ENCODE measurements at places on chromosomes 16 and 17.
A peak's percentile ranks its signal among the peaks of the same experiment; 100 is the strongest.

DNA sequence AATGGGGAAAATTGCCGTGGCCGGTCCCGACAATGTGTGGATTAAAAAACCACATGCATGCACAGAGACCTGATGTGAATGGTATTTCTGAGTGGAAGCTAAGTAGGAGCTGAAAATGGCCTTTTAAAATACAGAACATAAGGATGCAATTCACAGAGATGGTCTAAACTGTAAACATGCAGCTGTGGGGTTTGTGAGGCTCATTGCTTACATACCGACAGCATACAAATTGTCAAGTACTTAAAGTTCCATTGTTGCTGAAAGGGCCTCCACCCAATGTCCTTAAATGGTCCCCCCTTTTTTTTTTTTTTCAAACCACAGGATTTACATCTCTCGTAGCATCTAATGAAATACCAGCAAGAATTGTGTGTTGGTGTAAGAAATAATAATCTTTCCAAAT lies 523.2 kb downstream of the MAF start:
- DNase-seq: no peak

GRCh38 chr17:59846394-59847165 lies 46.2 kb downstream of the TUBD1 start:
- peak; percentile 60 for DNase-seq

DNA sequence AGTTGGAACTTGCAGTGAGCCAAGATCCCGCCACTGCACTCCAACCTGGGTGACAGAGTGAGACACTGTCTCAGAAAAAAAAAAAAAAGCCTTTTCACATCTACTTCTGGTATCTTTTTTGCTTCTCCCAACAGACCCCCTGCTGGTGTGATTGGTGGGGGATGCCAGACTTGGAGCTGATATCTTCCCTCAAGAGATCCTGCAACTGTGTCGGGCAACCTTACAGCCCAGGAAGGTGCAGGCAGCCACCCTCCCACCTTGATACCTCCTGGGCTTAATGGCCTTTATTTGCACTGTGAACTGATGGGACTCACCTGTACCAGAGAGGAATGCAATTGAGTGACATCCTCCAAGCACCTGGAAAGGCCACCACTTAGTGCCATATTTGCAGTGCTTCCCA lies 142.3 kb downstream of the RGS9 start:
- DNase-seq: no peak

- DNase-seq: no peak
Observed at GRCh38 chr16:52756812-52757517, 210.0 kb upstream of the TOX3 start.

DNA sequence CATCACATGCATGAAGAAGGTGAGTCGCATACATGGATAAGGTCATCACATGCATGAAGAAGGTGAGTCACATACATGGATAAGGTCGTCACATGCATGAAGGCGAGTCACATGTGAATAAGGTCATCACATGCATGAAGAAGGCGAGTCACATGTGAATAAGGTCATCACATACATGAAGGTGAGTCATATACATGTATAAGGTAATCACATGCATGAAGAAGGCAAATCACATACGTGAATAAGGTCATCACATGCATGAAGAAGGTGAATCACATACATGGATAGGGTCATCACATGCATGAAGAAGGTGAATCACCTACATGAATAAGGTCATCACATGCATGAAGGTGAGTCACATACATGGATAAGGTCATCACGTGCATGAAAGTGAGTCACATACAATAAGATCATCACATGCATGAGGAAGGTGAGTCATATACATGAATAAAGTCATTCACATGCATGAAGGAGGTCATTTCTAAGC lies 105.1 kb upstream of the SDK2 start:
- DNase-seq: no peak

DNA sequence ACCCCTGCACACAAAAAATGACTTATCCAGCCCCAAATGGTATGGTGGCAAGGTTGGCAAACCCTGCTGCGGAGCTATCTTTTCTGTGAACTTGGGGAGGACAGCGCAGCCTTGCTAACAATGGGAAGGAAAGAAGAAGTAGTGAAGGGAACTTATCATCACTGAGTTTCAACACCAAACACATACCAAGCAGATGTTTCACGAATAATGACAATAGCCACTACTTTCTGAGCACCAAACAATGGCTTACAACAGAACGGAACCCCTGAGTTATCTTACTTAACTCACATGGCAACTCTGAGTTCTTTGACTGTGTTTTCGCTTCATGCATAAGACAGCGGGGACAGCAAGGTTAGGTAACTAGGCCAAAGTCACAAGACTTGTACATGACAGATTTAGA lies 148.9 kb downstream of the XYLT1 start:
- no peak for DNase-seq

GRCh38 chr16:72174726-72175125 lies 2.8 kb upstream of the PMFBP1 start:
- no peak for DNase-seq
